ENCODE measurements at places on chromosomes 12 and 14. TPM values are rescaled to one million over a fixed set of nuclear protein-coding genes. Genes with fewer than 3 reads are reported as not detected.

AVPR1A gene
- not detected for total RNA-seq

SDR9C7 gene
- total RNA-seq, result not detected

ASPG gene
- not detected for total RNA-seq

DNA sequence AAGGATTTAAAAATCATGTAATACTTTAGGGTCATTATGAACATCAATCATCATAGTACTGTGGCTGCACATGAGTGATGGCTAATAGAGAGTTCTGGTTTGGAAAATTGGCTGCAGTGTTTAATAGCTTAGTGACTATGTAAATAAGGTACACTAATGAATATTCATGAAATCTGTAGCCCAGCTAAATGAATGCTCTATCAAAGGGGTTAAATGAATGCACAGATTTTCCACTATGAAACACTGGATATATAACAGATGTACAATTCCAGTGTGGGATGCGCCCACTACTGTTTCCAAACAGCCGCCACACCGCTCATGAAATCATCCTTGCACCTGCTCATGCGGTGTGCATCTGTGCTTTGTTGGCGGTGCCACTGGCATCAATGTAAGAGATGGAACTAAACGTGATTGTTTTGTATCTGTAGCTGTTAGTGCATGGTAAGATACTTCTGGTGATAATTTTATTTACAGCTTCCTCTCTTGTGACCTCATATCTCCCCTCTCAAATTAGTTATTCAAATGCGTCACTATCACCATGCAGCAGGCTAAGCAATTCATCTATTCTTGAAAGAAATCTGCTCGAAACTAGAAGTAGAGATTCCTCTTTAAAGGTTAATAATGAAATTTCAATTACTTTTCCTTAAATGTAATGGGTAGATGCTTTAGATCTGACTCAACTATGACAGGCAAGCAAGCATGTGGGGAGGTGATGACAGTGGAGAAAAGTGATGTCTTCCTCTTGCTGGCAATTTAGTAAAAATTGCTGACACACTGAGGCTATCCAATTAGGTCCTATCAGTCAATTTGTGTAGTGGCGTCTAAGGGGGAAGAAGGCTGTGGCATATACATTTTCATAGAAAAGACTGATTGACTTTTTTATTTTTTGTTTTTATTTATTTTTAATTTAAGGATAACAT is 433.6 kb downstream of the AEBP2 start:
- H3K27me3 ChIP-seq, result no peaks in the 10 kb centered on the region
- no peaks in the 10 kb centered on the region for H3K4me1 ChIP-seq
- no peak overlapping the region for H3K27ac ChIP-seq
- H3K36me3 ChIP-seq, result no peaks in the 10 kb centered on the region
- no peak overlapping the region for H3K4me3 ChIP-seq

- peaks cover 56% of the 10 kb centered on the region for H3K4me1 ChIP-seq
- peak overlapping the region; percentile 86 for H3K4me3 ChIP-seq
- peaks cover 90% of the 10 kb centered on the region for H3K36me3 ChIP-seq
- H3K27me3 ChIP-seq, result no peaks in the 10 kb centered on the region
- DNase-seq, result no peak
- H3K27ac ChIP-seq, result peak overlapping the region; percentile 92
Observed at GRCh38 chr14:52318826-52319645, 4.9 kb downstream of the PTGER2 start.

UBC gene
- 874 TPM for total RNA-seq
